ENCODE measurements at places on chromosomes 7 and 10.

DNA sequence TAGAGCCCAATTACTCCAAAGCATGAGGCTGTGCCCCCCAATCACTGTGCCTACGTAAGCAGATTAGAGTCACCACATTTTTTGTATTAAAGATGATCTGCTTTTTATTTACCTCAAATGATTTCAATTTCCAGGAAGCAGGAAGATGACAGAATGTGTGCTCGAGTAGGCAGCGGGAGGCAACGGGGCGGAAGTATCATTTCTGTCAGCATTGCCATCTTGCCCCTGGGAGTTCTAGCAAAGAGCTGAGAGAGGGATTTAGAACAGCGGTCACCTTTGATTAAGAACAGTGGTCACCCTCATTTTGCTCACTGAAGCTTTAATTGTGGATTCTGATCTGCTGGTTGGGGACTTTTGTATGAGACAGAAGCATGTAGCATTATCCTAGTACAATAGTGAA, 117.1 kb upstream of the FAM13C start:
- H3K4me1 ChIP-seq = no peaks in the 10 kb centered on the region
- no peaks in the 10 kb centered on the region for H3K27me3 ChIP-seq

DNA sequence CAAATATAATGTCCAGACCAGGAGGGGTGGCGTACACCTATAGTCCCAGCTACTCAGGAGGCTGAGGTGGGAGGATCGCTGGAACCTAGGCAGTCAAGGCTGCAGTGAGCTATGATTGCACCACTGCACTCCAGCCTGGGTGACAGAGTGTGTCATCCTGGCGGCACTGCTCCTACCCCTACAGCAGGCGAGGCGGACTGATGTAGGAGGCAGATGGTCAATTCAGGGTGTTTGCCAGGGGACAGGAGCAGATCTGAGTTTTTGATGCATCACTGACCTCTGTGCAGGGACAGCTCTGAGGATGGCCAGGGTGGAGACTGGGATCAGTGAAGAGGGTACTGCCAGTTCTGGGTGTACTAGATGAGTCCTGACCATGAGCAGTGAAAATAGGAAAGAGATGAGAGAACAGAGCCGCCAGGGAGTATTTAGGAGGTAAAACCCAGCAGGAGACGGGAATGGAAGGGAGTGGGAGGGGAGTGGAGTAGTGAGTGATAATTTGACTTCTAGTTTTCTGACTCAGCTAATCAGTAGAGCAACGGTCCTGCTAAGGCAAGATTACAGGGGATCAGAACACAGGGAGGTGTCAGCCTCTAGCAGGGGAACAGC, 75.3 kb downstream of the HIP1 start:
- H3K4me1 ChIP-seq = no peaks in the 10 kb centered on the region
- H3K27me3 ChIP-seq = no peaks in the 10 kb centered on the region
- DNase-seq = no peak
- H3K4me3 ChIP-seq = no peak overlapping the region

GRCh38 chr10:5683065-5683464, 1.6 kb upstream of the TASOR2 start:
- DNase-seq = no peak
- no peak overlapping the region for H3K27ac ChIP-seq
- no peaks in the 10 kb centered on the region for H3K36me3 ChIP-seq

DNA sequence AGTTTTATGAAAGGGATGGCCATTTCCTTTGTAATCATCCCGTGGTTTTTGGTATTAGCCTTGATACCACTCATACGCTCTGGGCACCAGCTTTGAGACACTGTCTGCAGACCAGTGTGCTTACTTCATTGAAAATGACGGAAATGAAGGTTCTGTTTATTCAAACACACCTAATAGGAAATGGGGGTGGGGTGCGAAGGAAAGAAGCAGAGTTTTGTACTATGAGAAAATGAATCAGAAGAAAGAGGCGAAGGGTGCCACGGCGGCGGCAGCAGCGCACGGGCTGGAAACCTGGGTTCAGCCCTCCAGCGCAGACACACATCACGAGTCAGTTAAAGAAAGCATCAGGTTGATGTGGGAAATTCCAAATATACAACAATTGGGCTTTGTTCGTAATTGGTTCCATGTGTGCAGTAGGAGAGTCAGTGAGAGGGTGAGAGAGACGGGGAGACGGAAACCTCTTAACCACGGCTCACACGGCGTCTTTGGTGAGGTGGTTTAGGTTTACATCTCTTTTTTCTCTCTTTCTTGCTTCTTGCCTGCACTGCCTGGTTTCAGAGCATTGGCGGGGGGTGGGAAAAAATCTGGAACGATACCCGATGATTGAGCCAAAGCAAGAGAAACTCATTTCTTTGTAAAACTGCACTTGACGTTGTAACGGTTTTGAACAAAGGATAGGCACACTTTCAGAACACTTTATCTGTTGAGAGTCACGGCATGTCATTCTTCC, 321.2 kb downstream of the FRMD4A start:
- H3K36me3 ChIP-seq = no peaks in the 10 kb centered on the region
- peak overlapping the region; percentile 50 for H3K27ac ChIP-seq
- no peaks in the 10 kb centered on the region for H3K4me1 ChIP-seq
- no peak for DNase-seq
- H3K4me3 ChIP-seq = peak overlapping the region; percentile 9
- no peaks in the 10 kb centered on the region for H3K27me3 ChIP-seq

GRCh38 chr7:110841840-110842545, 248.9 kb upstream of the LRRN3 start:
- no peak for DNase-seq
- no peaks in the 10 kb centered on the region for H3K4me1 ChIP-seq
- H3K4me3 ChIP-seq = no peak overlapping the region
- H3K27ac ChIP-seq = no peak overlapping the region
- H3K27me3 ChIP-seq = no peaks in the 10 kb centered on the region
- no peaks in the 10 kb centered on the region for H3K36me3 ChIP-seq

DNA sequence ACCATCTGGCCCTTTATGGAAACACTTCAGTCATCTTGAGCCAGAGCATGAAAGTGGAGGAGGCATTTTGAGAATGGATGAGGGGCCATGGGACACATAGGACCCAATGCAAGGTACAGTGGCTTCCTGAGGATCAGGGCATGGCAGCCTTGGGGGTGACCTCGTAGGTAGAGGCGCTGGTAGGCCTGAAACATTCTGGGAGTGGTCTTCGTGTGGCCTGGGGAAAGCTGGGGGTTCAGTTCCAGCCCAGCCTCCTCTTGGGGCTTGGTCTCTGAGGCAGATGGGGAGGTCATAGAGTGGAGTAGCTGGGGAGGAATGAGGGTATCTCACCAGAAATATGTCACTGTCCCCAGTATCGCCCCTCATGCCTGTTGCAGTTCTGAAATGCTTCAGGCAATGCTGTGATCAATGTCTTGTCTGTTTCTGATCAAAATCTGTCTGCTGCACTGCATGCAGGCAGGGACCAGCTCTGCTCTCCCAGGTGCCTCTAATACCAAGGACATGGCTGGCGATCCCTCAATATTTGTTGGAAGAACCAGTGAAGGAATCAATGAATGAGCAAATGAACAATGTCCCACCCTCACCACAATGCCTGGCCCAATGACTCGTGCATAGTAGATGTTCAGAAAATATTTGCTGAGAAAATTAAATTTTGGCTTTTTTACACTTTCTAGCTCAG, 90.9 kb downstream of the CHST15 start:
- H3K4me1 ChIP-seq = no peaks in the 10 kb centered on the region
- no peak overlapping the region for H3K4me3 ChIP-seq
- no peak overlapping the region for H3K27ac ChIP-seq
- peak; percentile 14 for DNase-seq
- no peaks in the 10 kb centered on the region for H3K27me3 ChIP-seq

DNA sequence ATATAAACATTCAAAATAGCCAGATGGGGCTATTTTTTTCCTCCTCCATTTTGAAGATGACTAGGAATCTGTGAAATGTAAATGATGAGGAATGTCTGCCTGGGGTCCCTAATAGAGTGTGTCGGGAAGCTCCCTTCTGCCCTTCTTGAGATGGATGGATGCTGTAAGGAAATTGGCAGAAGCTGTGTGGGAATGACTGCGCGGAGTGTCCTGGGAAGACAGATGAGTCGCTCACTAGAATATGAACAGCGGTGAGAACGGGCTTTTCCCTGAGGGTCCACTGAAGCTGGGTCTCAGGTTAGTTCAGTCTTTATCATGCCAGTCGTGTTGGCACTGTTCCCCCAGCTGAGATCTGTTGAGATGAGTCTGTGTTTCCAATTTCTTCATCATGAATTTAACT, 75.1 kb upstream of the PLPP4 start:
- no peaks in the 10 kb centered on the region for H3K27me3 ChIP-seq
- H3K36me3 ChIP-seq = no peaks in the 10 kb centered on the region
- no peak overlapping the region for H3K27ac ChIP-seq
- no peak overlapping the region for H3K4me3 ChIP-seq
- H3K4me1 ChIP-seq = no peaks in the 10 kb centered on the region
- DNase-seq = no peak

DNA sequence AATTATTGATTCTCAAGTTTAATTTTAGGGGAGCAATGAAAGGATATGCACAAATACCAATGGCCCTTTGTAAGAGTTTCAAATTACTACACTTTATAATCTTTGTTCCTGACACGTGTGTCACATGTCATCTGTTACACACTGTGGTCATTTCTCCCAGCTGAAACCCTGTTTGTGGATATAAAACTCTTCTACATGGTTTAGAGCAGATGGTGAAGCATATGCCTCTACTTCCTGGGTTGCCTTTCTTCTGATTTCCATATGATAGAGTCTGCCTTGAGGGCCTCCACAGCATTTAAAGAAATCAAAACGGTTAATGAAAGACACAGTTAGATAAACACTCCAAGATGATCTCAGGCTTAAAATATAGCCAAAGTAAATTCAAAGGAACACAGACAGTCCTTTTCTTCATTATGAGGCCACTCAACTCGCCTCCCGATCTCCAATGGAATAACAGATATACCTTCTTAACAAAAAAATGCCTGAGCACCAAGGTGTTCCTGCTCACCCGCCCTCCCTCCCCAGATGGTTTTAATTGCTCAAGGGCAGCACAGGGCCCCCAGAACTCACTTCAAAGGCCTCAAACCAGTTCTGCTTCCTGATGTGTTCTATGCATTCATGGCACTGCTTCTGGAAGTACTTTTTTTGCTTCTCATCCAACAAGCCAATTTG, 75.0 kb downstream of the CPVL start:
- no peaks in the 10 kb centered on the region for H3K36me3 ChIP-seq
- no peak for DNase-seq
- H3K27me3 ChIP-seq = no peaks in the 10 kb centered on the region
- H3K27ac ChIP-seq = no peak overlapping the region
- no peaks in the 10 kb centered on the region for H3K4me1 ChIP-seq

DNA sequence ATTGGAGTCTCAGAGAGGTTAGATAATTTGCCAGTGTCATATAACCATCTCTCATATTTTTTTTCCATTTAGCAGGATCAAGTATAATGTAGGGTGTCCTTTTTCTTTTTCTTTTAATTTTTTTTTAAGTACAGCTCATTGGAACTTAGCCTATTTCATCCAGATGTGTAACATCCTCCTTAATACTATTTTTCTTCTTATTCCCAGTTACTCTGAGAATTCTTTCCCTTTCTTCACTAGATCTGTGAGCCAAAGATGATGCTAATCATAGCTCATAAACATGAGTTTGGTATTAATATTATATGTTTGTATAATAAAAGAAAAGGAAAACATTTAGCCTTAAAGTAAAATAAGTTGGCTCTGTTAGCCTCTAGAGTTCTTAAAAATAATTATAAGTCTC, 32.8 kb downstream of the PPP1R9A start:
- H3K27me3 ChIP-seq = no peaks in the 10 kb centered on the region
- H3K4me1 ChIP-seq = no peaks in the 10 kb centered on the region
- DNase-seq = no peak
- H3K27ac ChIP-seq = no peak overlapping the region

- no peak overlapping the region for H3K4me3 ChIP-seq
- no peak for DNase-seq
- no peaks in the 10 kb centered on the region for H3K36me3 ChIP-seq
- H3K27me3 ChIP-seq = no peaks in the 10 kb centered on the region
Measured at GRCh38 chr10:86872757-86873156, 84.7 kb downstream of the MMRN2 start.

DNA sequence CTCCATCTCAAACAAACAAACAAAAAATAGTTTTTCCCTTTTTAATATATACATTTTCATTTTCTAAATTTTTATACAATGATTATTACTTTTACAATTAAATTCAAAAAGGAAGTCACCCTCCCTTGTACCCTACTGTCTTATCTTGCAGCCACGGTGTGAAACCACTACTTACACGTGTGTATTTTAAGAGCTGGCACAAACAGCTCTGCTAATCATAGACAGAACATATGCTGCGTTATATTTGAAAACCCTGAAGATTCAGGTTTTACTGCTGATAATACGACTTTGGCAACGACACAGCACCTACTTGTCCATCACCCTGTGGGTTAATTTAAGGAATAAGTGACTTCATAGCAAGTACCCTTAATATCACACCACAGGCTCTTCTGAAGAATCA, 991 bp downstream of the ANKRD61 start:
- H3K4me1 ChIP-seq = no peaks in the 10 kb centered on the region
- peaks cover 4% of the 10 kb centered on the region for H3K36me3 ChIP-seq
- H3K27ac ChIP-seq = no peak overlapping the region
- no peak for DNase-seq

DNA sequence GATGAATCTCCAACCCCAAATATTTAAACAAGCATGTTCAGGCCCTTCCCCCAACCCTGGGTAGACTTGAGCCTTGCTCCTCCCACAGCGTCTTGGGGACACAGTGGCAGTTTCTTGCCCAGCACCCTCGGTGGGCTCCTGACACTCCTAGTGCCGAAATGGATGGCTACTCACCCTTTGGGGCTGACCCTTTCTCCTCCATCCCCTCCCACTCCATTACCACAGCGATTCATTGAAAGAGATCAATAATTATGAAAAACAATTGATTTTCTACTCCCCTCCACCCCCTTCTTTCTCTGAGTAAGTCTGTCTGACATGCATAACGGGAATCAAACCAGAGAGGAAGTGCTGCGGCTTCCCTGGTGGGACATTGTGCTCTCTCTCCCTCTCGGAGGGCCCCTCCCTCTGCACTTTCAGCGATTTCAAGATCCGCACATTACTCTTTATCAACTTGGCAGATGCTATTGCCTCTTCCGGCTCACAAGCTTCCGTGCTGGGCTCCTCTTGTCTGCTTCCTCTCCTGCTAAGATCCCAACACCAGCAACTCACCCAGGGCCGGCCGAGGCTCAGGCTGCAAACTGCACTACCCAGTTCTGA, 79.0 kb upstream of the PLXNA4 start:
- peak overlapping the region; percentile 52 for H3K27ac ChIP-seq
- no peaks in the 10 kb centered on the region for H3K27me3 ChIP-seq
- no peak overlapping the region for H3K4me3 ChIP-seq
- peak; percentile 83 for DNase-seq
- no peaks in the 10 kb centered on the region for H3K36me3 ChIP-seq
- H3K4me1 ChIP-seq = peaks cover 4% of the 10 kb centered on the region

- peak; percentile 46 for DNase-seq
- peak overlapping the region; percentile 86 for H3K4me3 ChIP-seq
- peak overlapping the region; percentile 88 for H3K27ac ChIP-seq
- no peaks in the 10 kb centered on the region for H3K36me3 ChIP-seq
- H3K4me1 ChIP-seq = peaks cover 38% of the 10 kb centered on the region
Measured at GRCh38 chr10:123154711-123155505, 706 bp downstream of the BUB3 start.

Data from Peyer's patch (tissue), 4 donors.